ENCODE measurements at places on chromosomes 4 and X. TPM values are rescaled to one million over a fixed set of nuclear protein-coding genes. Genes with fewer than 3 reads are reported as not detected.

Gene ASB9
- polyA plus RNA-seq: 11.7 TPM

DNA sequence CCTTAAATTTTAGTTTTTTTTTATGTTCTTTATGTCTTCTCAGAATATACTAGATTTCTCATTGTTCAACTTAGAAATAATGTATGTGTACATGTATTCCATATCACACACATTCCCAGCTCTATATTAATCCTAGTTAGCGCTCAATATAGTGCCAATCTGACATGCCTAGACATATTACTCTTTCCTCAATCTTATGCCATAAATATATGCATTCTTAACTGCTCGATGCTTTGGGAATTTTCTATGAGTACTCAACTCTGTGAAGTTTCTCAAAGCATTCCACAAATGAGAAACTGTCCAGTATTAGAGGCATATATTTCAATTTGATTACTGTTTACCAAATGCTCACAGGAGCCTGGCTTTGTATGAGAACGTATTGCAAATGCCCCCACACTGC lies 231.2 kb upstream of the VEGFC start:
- no peak overlapping the region for H3K27ac ChIP-seq
- H3K36me3 ChIP-seq: no peaks in the 10 kb centered on the region
- H3K4me3 ChIP-seq: no peak overlapping the region
- H3K27me3 ChIP-seq: no peaks in the 10 kb centered on the region
- H3K4me1 ChIP-seq: no peaks in the 10 kb centered on the region
- no peak for DNase-seq

DNA sequence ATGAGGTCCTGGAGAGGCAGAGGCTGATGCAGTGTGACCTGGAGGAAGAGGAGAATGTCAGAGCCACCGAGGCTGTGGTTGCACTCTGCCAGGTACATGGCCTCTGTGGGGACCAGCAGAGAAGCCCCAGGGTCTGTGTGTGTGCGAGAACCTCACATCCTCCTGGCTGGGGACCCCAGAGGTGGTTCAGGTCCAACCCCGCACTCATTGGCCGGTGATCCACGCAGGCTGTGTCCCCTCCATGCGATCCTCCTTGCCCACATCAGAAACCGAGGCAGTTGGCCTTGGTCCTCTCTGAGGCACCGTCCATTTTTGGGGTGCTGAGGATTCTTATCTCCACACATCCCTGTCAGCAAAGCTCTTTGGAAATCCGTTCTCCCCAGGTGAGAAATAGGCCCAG lies 45.3 kb downstream of the EVC start:
- no peaks in the 10 kb centered on the region for H3K4me1 ChIP-seq
- no peak overlapping the region for H3K27ac ChIP-seq
- peak; percentile 51 for DNase-seq
- no peak overlapping the region for H3K4me3 ChIP-seq
- no peaks in the 10 kb centered on the region for H3K27me3 ChIP-seq
- no peaks in the 10 kb centered on the region for H3K36me3 ChIP-seq

GRCh38 chrX:22025751-22026150 lies 6.4 kb upstream of the PHEX start:
- no peak overlapping the region for H3K4me3 ChIP-seq
- no peak overlapping the region for H3K27ac ChIP-seq

- H3K27ac ChIP-seq: no peak overlapping the region
- H3K4me3 ChIP-seq: no peak overlapping the region
- DNase-seq: no peak
- no peaks in the 10 kb centered on the region for H3K27me3 ChIP-seq
- no peaks in the 10 kb centered on the region for H3K4me1 ChIP-seq
- no peaks in the 10 kb centered on the region for H3K36me3 ChIP-seq
Observed at GRCh38 chr4:162506253-162506652, 342.5 kb upstream of the FSTL5 start.

Gene CRMP1
- polyA plus RNA-seq: 54.4 TPM

GRCh38 chr4:20109391-20109790 lies 142.3 kb upstream of the SLIT2 start:
- no peaks in the 10 kb centered on the region for H3K27me3 ChIP-seq
- no peak overlapping the region for H3K27ac ChIP-seq
- H3K36me3 ChIP-seq: no peaks in the 10 kb centered on the region
- no peak overlapping the region for H3K4me3 ChIP-seq

DNA sequence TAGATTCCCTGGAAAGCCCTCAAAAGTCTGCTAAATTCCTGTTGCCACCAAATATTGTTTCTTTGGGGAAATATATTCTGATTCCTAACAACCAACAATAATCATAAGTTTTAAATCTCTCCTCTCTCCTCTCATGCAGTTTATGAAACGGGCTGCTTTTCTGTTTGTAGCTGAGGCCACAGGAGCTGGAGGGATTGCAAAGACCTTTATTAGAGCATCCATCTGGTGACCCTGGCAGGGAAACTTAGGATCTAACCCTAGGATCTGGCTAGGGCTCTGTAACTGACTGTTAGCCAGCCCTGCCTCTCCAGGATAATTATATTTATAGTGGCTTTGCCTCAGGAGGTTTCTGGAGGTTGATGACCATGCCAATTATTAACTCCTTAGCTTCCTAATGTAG lies 56.9 kb downstream of the SMAD1 start:
- DNase-seq: no peak
- H3K4me1 ChIP-seq: no peaks in the 10 kb centered on the region
- H3K27ac ChIP-seq: no peak overlapping the region
- H3K4me3 ChIP-seq: no peak overlapping the region

Gene TLR10
- polyA plus RNA-seq: 0.72 TPM

DNA sequence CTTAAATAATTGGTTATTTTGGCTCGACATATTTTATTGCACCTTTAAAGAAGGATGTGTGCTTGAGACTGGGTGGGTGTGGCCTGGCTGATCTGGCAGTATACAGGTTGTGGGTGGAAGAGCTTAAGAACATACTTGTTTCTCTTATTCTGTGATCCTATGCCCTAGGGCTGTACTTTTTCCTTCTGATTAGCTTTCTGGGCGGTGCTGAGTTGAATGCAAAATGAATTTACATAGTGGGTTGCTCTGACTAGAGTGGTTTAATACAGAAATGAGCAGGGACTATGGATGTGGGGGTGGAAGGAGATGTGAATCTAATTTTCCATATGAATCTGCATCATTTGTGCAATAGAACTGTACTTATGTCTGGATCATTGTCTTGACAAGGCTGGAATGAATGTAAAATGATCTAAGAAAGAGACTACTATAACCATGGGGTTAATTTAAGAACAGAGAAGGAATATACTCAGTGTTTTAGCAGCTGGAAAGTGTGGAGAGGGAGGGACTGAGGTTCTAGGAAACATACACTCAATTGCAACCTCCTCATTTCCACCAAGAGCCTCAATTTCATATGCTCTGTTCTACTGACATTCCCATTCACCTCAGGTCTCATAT lies 73.7 kb downstream of the RLIM start:
- H3K4me1 ChIP-seq: no peaks in the 10 kb centered on the region
- no peak overlapping the region for H3K27ac ChIP-seq
- H3K36me3 ChIP-seq: no peaks in the 10 kb centered on the region
- H3K4me3 ChIP-seq: no peak overlapping the region
- no peaks in the 10 kb centered on the region for H3K27me3 ChIP-seq

DNA sequence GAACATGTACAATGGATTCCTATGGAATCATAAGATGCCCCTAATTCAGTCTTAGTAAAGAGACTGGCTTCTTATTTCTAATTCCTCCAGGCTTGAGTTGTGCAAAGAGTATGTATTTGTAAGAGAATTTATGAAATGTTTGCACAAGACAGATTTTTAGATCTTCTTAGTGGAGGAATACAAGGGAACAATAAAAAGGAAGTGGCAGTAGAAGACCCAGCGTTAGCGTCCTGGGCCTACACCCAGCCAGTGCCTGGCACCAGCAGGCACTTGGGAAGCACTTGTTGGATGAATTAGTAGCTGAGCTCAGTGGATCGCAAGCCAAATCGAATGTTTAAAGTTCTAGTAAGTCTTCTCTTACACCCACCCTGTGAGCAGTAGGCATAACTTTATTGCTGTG lies 157.4 kb downstream of the PTTG2 start:
- no peak for DNase-seq
- no peak overlapping the region for H3K27ac ChIP-seq
- H3K4me3 ChIP-seq: no peak overlapping the region
- H3K4me1 ChIP-seq: peaks cover 9% of the 10 kb centered on the region

DNA sequence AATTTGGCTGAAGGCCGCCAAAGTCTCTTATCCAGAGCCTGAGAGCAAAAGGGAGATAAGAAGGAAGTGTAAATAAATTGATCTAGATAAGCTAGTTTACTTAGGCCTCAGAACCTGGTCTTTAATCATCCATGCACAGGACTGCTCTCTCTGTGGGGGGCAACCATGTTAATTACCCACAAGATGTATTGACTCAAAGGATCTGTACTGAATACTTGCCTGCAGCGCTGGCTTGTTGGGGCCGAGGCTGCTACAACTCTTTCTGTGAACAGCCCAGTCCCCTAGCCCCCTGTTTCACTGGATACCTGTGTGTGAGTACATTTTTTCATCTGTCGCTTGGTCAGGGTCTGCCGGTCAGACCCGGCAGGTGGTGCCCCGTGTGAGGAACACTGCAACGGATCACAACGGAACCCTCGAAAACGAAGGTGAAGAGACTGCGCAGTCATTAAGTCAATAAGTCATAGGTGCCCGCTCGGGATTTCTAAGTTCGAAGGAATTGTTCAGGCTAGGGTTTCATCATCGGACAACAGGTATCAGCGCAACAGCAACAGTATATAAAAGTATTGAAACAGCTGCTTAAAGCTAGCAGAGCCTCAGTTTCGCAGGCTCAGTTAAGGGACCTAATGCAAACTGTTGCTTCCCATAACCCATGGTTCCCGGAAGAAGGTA lies 8.3 kb downstream of the MAGEA11 start:
- H3K4me3 ChIP-seq: no peak overlapping the region
- peak; percentile 1 for DNase-seq
- no peaks in the 10 kb centered on the region for H3K36me3 ChIP-seq

Gene TRIM60
- not detected for polyA plus RNA-seq

DNA sequence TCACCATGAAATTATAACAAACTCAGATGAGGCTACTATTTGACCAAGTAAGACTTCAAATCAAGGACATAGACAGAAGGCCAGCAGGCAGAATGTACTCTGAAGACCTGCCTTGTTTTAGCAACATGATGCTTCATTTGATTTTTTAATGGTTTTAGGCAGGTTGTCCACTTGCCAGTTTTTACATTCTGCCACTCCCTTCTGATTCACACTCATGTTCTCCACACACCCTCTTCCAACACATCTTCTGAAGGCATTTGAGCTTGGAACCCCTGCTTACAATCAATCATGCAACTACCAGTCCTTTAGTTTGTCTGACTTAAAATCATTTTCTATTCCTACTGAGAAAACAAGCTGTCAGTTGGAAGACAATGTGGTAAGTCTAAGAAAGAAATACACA lies 114.9 kb upstream of the SMIM31 start:
- no peaks in the 10 kb centered on the region for H3K27me3 ChIP-seq
- H3K36me3 ChIP-seq: no peaks in the 10 kb centered on the region
- no peak overlapping the region for H3K27ac ChIP-seq
- no peak for DNase-seq
- no peak overlapping the region for H3K4me3 ChIP-seq
- no peaks in the 10 kb centered on the region for H3K4me1 ChIP-seq

Gene CENPVL2
- not detected for polyA plus RNA-seq

- H3K27ac ChIP-seq: no peak overlapping the region
- DNase-seq: no peak
- no peaks in the 10 kb centered on the region for H3K27me3 ChIP-seq
- H3K4me3 ChIP-seq: no peak overlapping the region
- peaks cover 30% of the 10 kb centered on the region for H3K4me1 ChIP-seq
Observed at GRCh38 chr4:169615467-169616106, 3.2 kb upstream of the NEK1 start.

Gene ZNF827
- 35.7 TPM for polyA plus RNA-seq

DNA sequence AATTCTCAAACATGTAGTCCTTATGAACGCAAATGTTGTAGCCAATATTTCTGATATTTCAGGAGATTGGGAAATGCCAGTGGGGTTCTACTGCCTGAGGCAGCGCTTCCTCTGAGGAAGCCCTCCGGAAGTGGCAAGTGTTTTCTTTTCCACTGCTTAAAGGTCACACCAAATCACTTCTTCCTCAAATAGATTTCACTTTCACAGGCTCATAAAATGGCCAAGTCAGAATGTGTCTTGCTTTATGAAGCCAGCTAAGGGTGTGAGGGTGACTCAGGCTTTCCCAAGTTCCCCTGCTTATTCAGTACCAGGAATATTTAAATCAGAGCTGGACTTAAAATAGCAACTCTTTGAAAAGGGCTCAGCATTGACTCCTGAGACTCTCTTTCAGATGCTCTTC lies 514.2 kb upstream of the DIPK2B start:
- no peaks in the 10 kb centered on the region for H3K4me1 ChIP-seq
- H3K27ac ChIP-seq: no peak overlapping the region
- no peak overlapping the region for H3K4me3 ChIP-seq
- DNase-seq: no peak
- H3K36me3 ChIP-seq: no peaks in the 10 kb centered on the region

Gene FMR1NB
- not detected for polyA plus RNA-seq

DNA sequence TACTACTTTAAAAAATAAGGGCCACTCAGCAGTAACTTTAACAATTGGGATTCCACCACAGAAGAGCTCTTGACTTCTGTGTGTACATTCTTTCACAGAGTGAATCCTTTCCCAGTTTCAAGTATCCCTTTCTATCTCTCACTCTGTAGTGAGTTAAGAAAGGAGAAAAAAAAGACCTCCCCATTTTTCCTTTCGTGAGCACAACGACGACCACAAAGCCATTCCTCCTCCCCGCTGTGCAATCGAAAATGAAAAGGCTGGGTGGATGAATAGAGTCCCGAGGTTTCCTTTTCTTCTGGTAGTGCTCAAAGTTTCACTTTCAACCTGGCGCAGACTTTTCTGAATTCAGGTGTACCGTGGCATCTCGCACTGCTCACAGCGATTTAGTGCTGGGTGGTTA lies 58.0 kb downstream of the TAB3 start:
- H3K27ac ChIP-seq: no peak overlapping the region
- H3K4me3 ChIP-seq: no peak overlapping the region
- H3K4me1 ChIP-seq: no peaks in the 10 kb centered on the region
- DNase-seq: no peak

DNA sequence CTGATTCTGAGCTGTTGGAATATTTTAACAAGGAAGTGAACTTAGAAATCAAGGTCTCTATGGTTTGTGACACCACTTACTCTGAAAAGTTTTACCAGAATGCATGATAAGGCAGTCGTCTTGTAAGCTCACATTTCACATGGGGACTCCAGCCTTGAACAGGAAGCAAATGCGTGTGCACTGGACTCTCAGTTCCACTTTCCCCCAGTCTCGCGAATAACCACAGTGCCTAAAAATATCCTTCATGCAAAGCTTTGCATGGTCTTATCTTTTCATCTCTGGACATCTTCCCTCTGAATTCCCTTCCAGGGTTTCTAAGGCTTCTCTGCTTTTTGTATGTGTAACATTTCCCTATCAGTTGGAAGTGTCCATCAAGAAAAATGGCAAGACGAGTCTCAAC lies 581.8 kb downstream of the NLGN4X start:
- no peak overlapping the region for H3K27ac ChIP-seq
- no peak overlapping the region for H3K4me3 ChIP-seq
- H3K36me3 ChIP-seq: no peaks in the 10 kb centered on the region
- no peaks in the 10 kb centered on the region for H3K27me3 ChIP-seq
- no peak for DNase-seq

Gene NPNT
- polyA plus RNA-seq: 75.7 TPM

- no peak overlapping the region for H3K4me3 ChIP-seq
- H3K36me3 ChIP-seq: no peaks in the 10 kb centered on the region
- no peaks in the 10 kb centered on the region for H3K27me3 ChIP-seq
- no peaks in the 10 kb centered on the region for H3K4me1 ChIP-seq
- no peak for DNase-seq
Observed at GRCh38 chrX:30253257-30253656, 6.3 kb downstream of the MAGEB1 start.

GRCh38 chr4:5770051-5770450 lies 59.0 kb downstream of the EVC start:
- H3K27me3 ChIP-seq: no peaks in the 10 kb centered on the region
- no peak for DNase-seq
- H3K4me3 ChIP-seq: no peak overlapping the region
- H3K27ac ChIP-seq: no peak overlapping the region
- H3K4me1 ChIP-seq: no peaks in the 10 kb centered on the region
- H3K36me3 ChIP-seq: peaks cover 6% of the 10 kb centered on the region

All from left lung (tissue), 14 donors.